Activated naive CD8-positive, alpha-beta T cell treated with anti-CD3 and anti-CD28 coated beads, Interleukin-2, amount 50 U/mL, for 16 hours (primary cell): ENCODE measurements at places on chromosomes 4 and X.
A peak's percentile ranks its signal among the peaks of the same experiment; 100 is the strongest.

DNA sequence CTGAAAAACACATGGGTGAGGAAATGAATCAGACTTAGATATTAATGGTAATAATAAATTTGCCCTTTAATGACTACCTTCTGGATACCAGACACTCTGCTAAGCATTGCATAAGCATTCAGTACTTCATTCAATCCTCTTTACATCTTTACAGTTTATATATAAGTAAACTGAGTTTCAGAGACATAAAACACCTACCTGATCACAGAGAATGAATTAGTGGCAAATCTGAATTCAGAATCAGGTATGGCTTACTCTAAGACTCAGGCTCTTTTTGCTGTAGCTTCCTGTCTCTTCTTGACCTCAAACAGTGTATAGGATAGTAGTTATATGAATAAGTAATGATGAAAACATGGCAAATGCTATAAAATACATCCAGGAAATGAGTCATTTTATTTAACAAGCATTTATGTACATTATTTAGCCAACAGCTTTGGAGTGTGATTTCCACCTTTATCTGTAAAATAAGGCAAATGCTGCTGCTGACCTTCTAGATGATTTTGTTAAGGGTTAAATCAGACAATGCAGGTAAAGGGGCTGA is 83.9 kb downstream of the VEGFC start:
- no peak for DNase-seq

DNA sequence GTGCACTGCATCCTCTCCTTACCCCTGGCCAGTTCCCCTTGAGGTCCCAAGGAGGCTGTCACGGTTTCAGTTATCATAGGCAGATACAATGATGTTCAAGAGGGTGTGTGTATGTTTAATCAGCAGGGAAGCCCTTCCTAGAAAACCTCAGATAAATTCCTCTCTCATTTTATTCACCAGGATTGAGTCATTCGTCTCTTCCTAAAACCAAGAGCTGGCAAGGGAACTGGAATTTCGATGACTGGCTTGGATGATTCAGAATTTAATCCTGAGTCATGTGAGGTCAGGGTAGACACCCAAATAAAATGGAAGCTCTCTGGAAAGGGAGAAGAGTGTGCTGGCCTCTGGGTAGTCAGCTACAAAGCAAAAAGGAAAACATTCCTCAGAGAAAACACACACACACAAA is 106.2 kb upstream of the RAPGEF2 start:
- DNase-seq, result no peak

- no peak for DNase-seq
Observed at GRCh38 chr4:149176039-149176438, 639.6 kb downstream of the IQCM start.

- no peak for DNase-seq
Observed at GRCh38 chr4:168306476-168306875, 12.1 kb downstream of the DDX60 start.

DNA sequence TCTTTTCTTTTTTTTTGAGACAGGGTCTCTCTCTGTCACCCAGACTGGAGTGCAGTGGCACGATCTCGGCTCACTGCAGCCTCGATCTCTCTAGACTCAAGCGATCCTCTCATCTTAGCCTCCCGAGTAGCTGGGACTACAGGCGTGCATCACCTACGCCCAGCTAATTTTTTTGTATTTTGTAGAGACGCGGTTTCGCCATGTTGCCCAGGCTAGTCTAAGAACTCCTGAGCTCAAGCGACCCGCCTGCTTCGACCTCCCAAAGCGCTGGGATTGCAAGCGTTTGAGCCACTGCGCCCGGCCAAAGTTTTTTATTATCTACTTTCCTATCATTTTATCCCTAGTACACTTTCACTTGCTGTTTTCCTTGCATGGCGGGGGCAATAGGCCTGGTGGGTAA is 1.4 kb downstream of the UBA6 start:
- no peak for DNase-seq

GRCh38 chr4:95515589-95515988 is 33.2 kb downstream of the UNC5C start:
- no peak for DNase-seq

GRCh38 chr4:48970471-48970921 is 15.6 kb upstream of the CWH43 start:
- no peak for DNase-seq

GRCh38 chr4:19987746-19988145 is 264.0 kb upstream of the SLIT2 start:
- no peak for DNase-seq

DNA sequence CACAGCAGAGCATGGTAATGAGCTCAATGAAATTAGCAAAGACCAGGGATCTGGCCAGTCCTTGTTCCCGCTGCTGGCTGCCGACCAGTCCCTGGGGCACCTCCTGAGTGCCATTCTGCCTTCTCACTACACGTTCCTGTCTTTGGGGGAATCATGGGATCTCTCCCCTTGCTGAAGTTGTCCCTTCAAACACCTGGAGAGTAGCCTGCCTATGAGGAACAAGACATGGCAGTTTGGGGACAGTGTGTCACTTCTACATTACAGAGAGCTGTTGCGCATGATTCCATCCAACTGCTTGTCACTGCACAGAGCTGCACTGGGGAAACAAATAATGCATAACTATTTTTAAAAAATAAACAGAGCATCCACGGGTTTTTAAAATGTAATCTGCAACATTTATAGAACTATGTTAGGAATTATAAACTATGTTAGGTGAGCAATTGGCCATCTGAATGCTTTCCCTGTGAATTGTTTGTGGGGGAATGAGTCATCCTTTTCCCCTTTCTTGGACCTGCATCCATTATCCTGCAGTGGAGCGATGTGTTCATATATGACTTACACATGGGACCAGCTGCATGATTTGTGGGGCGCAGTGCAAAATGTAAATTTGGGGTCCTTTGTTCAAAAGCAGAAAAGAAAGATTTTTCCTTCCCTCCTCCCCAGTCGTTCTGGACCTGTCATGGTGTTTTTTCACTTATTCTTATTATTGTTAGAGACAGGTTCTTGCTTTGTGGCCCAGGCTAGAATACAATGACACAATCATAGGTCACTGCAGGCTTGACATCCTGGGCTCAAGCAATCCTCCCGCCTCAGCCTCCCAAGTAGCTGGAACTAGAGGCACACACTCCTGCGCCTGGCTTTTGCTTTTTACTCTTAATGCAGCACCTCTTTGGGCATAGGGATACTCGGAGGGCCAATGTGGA is 115.0 kb upstream of the TBL1X start:
- no peak for DNase-seq

DNA sequence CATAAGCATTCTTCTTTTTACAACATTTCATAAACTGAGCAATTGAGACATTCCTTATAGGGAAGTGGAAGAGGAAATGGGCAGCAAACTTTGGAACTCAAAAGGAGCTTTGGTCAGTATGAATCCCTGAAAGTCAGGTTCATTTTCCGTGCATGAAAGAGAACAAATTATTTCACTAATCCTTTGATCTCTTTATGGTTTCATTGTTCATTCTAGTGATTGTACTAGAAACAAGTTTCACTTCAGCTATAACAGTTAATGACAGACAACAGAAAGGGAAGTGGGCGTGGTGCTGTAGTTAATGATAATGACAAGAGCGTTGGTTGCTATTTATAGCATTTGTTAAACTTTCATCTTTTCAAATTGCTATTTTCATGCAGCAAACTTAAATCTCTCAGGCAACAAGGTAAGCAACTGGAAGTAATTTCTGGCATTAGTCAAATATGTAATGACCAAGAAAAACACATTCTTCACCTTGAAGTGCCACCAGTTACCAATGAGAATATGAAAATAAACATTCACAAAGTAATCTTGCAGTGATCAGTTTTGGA is 98.4 kb downstream of the AREG start:
- DNase-seq, result no peak

DNA sequence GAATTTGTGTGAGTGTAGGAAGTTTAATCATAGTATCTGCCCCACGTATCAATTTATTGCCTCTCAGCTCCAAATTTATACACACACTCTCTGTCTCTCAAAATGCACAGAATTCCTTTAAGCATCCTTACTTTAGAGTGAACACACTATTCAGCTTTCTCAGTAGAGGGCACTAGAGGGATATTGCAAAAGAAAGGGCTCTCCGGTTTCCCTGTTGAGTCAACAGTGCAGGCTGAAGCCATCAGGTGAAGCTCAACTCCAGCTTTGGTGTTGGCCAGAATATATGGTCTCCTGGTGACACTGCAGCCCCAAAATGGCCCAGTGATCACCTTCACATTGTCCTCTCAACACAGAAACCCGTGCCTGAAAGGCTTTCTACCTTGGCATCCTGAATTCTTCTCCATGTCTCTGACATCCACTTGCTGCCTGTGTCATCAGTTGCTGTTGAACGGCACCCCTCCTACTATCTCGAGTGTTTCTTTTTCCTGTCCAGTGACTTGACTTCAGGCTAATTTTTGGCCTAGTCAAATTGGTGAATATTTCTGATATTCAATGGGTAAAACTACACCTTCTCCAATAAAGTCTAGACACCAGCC is 670.5 kb downstream of the GABRG1 start:
- DNase-seq, result no peak

DNA sequence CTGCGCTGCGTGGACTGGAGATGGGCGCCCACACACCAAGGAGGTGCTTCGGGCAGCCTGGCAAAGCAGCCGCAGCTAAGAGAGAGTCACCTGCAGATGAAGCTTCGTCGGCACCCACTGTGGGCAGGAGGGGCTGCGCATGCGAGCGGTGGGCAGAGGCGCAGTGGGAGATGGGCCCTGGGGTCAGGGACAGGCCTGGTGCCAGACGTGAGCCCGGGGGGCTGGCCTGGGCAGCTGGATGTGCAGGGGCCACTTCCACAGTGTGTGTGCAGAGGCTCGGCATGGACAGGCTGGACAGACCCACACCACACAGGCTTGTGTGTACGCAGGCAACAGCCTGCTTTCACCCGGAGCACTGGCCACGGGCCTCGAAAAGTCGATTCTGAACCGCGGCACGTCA is 18.6 kb downstream of the CTBP1 start:
- DNase-seq, result no peak

DNA sequence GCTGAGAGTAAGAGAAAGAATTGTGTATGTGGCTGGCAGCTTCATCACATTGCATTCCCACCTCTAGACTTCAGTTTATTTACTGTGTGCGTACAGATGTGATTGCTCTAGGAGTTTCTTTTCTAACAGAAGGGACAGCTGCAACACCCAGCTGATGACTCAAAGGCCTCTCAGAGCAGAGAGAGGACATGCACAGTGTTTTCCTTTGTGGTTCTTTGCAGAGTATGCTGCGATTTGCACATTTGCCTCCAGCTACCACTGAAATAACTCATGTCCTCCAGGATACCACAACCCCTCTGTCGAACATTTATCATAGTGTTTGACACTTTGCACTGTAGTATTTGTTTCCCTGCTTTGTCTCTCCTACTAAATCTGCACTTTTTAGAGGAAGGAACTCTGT is 294.1 kb downstream of the STIM2 start:
- no peak for DNase-seq

DNA sequence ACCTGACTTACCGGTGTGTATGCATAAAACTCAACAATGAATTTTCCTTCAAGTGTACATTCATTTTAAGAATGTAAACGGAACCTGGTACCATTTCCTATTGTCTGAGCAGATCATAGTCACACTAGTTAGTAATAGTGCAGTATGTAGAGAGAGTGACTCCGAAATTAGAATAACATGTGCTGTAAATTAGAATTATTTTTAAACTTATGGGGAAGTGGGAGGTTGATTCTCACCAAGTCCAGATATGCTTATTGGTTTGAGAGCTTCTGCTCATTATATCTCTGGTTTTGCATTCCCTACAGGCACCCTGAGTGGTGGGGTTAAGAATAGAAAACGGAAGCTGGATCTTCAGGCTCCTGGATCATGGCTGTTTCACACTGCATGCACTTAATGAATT is 39.6 kb downstream of the KLF3 start:
- no peak for DNase-seq

- DNase-seq, result no peak
Observed at GRCh38 chrX:11264925-11265324, 28.3 kb upstream of the AMELX start.

DNA sequence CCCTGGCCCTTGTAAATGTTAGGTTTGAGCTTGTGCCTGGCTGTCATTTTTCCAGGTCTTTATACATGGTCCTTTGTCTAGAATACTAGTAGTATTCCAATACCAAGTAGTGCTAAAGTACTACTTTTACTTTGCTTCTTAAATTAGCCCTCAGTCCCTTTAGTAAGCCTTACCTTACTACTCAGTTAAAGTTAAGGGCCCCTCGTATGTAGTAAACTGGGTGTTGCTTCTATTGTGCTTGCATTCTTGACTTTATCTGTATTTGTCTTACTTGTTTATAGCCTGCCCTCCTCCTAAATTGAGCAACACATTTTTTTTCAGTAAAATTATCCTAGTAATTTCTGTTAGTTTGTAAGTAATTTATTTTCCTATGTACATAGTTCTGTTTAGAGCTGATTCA is 25.2 kb downstream of the CLCN3 start:
- DNase-seq, result no peak

GRCh38 chr4:150369434-150370380 is 212.2 kb upstream of the MAB21L2 start:
- DNase-seq, result no peak

DNA sequence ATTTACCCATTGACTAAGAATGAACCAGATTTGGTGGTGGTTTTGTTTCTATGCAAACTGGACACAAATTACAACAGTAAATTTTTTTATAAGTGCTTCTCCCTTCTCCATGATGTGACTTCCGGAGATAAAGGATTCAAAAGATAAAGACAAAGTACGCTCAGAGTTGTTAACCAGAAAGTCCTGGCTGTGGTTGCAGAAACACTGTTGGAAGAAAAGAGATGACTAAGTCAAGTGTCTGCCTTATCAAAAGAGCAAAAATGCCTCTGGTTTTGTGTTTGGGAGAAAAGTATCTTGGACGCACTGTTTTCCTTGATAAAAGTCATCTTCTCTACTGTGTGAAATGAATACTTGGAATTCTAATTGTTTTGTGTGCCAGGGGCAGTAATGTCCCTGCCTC is 213.4 kb downstream of the GC start:
- no peak for DNase-seq

GRCh38 chrX:137425273-137425902 is 140.5 kb upstream of the ZIC3 start:
- DNase-seq, result no peak

DNA sequence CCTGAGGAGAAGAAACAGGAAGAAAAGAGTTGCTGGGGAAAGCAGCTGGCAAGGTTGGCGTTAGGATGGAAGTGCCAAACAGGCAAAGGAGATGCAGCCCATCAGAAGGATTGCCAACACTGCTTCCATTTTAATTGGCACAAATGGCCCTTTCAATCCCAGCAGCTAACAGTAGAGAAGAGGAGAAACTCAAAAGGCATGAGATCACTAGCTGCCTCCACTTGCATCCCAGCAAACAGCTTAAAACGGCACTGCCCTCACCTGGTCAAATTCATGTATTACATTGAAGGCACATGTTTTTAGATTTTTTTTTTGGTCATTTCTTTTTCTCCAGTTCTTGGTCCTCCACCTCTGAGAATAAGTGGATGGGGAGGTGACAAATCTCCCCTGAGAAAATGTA is 14.9 kb upstream of the LOC101059915 start:
- peak; percentile 8 for DNase-seq

DNA sequence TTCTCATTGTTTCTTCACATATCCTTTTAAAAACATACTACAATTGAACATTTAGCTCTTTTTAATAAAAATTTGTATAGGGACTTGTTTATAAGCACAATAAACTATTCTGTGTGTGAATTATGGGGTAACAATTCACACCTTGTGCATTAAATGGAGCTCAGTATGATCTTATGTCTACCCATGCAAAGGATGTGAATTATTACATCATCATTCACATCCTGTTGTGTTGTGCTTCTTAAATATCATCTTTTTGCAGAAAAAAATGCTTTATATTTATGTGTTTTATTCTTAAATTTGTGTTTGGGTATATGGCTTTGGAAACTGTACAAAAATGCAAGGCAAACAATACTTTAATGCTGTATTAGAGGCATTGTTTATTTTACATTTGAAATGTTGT is 96.7 kb upstream of the PABPC4L start:
- no peak for DNase-seq

- DNase-seq, result no peak
Observed at GRCh38 chr4:20368926-20369325, 117.2 kb downstream of the SLIT2 start.
